Left renal cortex interstitium (tissue), 4 donors: ENCODE measurements at places on chromosomes 1 and 21.

DNA sequence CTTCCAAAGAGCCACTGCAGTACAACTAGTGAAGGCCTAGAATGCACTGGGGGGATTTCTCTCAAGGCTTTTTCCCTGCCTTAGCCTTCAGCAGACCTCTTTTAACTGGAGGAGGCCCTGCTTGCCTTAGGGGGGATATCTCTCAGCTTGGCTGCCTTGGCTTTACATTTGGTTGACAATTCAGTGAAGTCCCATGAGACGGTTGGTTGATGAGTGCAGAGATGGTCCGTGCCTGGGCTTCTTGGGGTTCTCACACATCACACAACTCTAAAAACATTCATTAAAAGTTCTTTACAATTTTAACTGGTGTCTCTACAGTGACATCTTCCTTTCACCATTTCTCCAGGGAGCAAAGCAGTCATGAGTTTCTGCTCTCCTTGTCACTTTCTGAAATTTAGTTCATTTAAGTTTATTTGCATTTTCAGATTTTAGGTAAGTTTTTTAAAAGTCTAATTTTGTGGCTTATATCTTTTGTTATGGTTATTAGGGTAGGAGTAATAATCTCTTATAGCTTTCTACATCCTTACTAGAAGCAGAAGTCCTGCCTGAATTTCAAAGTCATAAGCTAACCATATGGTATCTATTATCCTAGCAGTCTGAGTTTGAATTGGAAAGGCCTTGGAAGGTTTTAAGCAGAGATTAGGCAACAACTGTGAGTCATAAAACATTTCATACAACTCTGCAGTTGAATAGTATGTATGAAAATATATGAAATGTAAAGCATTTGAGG, 487.6 kb downstream of the DPYD start:
- no peak for DNase-seq

- no peak for DNase-seq
These were observed 1.2 kb downstream of the GART start for GRCh38 chr21:33540711-33541104.

DNA sequence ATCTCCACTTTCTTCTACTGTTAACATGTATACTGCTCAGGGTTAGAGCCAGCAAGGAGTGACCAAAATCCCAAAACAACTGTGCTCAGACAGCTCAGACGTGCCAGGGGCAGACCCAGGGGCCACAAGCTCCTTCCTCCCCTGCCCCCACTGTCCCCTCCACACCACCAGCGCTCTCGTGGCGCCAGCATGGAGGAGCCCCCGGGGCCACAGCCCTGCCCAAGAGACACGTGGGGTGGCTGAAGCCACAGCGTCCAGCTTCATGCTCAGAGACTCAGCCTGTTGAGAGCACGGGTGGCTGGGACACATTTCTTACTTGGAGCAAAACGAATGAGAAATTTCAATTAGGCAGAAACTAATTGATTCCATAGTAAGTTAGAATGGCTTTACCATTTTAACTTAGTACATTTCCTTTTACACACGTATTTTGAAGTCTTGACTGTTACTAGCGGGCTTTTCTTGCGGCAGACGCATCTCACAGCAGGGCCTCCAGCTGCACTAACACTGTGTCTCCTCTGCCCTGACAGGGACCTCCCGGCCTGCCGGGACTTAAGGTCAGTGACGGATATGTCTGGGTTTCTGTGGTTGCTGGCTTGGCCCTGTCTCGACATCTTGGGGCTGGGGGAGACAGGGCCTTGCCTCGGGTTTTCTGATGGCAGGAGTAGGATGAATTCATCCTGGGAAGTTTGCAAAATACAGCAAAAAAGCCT, 54.2 kb downstream of the SLC19A1 start:
- no peak for DNase-seq

DNA sequence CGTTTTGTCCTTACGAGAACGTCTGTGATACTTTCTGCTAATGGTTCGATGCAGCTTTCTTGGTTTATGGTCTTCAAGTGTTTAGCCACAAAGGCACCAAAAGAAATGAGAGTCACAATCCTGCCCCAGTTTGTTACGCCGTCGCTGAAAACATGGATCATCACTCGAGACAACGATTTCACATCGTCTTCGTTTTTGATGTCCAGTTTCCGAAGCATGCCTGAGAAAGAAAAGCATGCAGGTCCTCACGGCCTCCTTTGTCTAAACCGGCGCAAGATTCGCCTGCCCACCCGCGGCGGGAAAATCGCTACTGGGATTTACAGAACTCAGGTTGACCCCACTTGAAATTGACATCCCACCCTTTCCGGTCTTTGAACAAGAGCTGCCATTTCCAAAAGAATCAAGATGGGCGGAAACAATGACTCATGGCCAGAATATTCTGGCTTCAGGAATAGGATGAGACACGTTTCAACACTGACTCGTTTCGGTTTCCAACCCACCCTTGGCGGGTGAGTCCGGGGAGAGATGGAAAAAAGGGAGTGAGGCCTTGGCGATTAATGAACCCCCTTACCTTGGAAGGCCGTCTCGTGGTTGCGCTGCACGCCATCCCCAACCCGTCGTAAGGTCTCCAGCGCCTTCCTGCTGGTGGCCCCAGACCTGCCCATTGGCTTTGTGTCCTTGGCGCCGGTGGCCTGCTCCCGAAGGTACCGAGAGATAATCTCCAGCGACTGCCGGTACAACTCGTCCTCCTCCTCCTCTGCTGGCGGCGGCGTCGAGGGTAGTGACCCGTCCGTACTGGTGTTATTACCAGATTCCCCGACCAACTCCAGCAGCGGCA, 919 bp downstream of the MCL1 start:
- DNase-seq = no peak

- DNase-seq = no peak
These were observed 16.4 kb downstream of the ARHGEF2 start for GRCh38 chr1:155961937-155962336.

GRCh38 chr1:155940993-155941844, at the start of gene RXFP4:
RXFP4 (plus strand) TSS chr1:155941638; CDS start chr1:155941710, 72 bp downstream.
- DNase-seq = no peak
